Right atrium auricular region (tissue), 2 donors: ENCODE measurements at places on chromosomes 1 and 21. TPM values are rescaled to one million over a fixed set of nuclear protein-coding genes. Genes with fewer than 3 reads are reported as not detected.

Gene TRIM67
- not detected for total RNA-seq

- no peak for DNase-seq
Measured at GRCh38 chr1:9990944-9991343, 6.1 kb upstream of the RBP7 start.

DNA sequence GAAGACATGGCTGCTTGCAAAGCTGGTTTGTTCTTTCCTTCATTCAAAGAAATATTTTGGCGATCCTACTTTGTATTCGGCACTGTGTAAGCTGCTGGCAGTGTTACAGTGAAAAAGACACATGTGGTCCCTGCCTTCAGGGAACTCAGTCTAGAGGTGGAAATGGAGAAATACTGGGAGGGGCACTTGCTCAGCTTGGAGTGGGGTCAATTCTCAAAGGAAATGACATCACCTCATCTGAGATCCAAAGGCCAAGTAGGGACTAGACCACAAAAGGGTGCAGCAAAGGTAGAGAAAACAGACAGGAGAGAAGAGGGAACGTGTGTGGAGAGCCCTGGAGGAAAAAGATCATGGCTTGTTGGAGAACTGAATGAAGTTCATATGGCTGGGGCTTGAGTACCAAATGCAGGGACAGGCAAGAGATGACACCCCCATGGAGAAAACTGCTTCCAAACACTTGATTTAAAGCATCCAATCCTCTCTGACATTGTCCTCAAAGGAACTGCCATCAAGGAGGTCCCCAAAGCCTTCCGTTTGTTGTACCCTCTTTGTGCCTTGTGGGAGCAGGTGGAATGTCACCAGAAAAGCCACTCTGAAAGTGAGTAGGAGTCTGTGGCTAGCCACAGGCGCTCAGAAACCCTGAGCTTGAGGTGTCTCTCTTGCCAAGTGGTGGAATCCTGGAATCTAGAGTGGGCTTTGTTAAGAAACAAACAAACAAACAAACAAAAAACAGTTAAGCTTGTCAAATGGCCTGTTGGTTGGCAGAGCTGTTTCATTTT lies 48.3 kb upstream of the TDRD10 start:
- DNase-seq = no peak

GRCh38 chr1:20732071-20732587 lies 374 bp downstream of the SH2D5 start:
- DNase-seq = peak; percentile 57

Gene PKP1
- 2.3 TPM for total RNA-seq

GRCh38 chr1:112033439-112034120 lies 44.1 kb upstream of the KCND3 start:
- no peak for DNase-seq

DNA sequence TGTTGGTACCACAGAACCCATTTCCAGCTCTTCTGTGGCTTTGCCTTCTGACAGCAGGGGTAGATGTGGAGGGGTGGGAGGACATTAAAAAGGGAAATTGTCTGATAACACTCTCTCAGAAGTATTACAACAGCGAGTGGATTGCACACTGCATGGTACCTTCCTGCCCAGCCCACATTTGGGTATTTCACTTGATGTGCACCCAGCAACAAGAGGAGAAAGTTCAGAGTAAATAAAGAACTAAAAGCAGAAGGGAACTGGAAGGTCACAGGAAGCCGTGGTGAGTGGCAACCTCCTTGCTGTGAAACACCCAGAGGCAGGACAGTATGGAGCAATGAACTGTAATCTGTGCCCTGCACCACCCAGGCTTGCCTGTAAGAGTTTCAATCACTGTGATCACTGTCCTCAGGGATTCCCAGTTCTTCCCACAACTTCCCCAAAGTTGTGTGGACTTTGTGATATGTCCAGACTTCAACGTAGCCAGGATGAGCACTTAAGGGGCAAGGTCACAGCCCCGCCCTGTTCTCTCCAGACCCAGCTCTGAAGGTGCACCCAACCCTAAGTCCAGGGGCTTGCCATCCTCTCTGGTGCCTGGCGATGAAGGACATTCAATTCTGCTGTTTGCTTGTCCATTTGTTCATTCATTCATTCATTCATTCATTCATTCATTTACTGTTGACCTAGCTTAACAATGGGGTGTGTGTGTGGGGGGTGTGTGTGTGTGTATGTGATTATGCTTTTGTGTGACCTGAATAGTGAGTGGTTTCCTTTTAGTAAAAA lies 18.7 kb upstream of the F5 start:
- no peak for DNase-seq

Gene EPHX1
- total RNA-seq = 66.0 TPM

Gene TNFRSF8
- 3.0 TPM for total RNA-seq
